ENCODE measurements at places on chromosomes 12 and 14.
A peak's percentile ranks its signal among the peaks of the same experiment; 100 is the strongest.

- no peak for DNase-seq
These were observed 9.5 kb downstream of the BATF start for GRCh38 chr14:75531660-75532317.

DNA sequence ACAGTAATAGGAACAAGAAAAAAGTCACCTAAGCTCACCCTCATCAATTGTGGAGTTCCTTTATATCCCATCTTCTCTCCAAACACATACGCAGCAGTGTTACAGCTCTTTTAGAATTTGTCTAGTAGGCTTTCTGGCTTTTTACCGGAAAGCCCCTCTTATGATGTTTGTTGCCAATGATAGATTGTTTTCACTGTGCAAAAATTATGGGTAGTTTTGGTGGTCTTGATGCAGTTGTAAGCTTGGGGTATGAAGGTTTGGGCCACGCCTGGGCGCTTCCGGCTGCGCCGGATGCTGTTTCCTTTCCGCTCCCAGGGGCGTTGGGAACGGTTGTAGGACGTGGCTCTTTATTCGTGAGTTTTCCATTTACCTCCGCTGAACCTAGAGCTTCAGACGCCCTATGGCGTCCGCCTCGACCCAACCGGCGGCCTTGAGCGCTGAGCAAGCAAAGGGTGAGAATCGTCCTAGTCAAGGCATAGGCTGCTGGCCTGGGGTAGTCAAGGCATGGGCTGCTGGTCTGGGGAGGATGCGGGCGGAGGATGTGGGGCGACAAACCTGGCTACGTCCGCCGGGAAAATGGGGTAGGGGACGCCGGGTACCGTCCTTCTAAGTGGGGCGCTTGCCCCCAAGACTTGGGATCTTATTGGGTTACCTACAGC, at the start of the genes C12orf57 and RNU7-1:
Gene C12orf57 (plus strand): TSS at position 301 of the 659 bp plus-strand sequence. CDS start 100 bp downstream, at position 401.
Gene RNU7-1 (plus strand): TSS at position 95 of the 659 bp plus-strand sequence.
- peak; percentile 94 for DNase-seq

DNA sequence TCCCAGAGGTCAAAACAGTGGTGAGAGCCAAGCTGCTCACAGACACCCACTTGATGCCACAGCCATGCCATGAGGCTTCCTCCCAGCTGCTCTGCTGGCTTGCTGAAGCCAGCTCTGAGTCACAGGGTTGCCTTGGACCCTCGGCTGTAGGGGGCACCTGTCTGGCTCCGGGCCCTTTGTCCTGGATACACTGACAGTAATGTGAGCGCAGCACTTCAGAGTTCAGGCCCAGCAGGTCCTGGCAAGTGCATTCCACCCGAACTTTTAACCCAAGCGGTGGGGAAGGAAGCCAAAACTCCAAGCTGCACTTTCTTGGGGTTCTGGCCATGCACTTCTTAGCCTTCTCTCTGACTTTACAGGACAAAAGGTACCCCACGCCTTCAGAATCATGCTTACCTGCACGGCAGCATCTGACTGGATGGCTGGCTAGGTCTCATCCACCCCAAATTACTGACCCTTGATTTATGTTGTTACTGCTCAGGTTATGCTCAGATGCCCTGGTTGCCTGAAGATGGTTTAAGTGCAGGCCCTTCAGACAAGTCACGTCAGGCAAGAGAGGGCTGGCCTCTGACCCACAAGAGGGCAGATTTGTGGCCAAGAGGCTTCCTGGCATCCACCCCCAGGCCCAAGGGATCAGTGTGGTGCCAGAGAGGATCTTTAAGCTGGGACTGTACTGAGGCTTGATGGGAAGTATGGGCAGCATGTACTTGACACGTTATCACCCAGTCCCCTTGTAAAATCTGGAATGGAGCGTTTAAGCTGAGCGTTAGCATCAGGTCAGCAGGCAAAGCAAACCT, 24.8 kb downstream of the SLC25A29 start:
- DNase-seq: peak; percentile 43

- no peak for DNase-seq
These were observed 10.9 kb upstream of the TRPV4 start for GRCh38 chr12:109844091-109844490.

- peak; percentile 13 for DNase-seq
These were observed 12.1 kb downstream of the C14orf180 start for GRCh38 chr14:104591506-104592291.
